Omental fat pad (tissue), 4 donors: ENCODE measurements at places on chromosomes 2 and 18. TPM values are rescaled to one million over a fixed set of nuclear protein-coding genes. Genes with fewer than 3 reads are reported as not detected.

The CNDP1 gene
- not detected for total RNA-seq

The MALL gene
- total RNA-seq, result 17.1 TPM

The TANK gene
- total RNA-seq, result 122 TPM

The DSG4 gene
- not detected for total RNA-seq

The OTOF gene
- 0.06 TPM for total RNA-seq

The GPR35 gene
- total RNA-seq, result 2.4 TPM

The IL18R1 gene
- total RNA-seq, result 5.8 TPM

The CNGA3 gene
- total RNA-seq, result not detected

The GPR39 gene
- not detected for total RNA-seq

The PLEKHB2 gene
- total RNA-seq, result 80.5 TPM

The PJVK gene
- total RNA-seq, result 2.4 TPM

DNA sequence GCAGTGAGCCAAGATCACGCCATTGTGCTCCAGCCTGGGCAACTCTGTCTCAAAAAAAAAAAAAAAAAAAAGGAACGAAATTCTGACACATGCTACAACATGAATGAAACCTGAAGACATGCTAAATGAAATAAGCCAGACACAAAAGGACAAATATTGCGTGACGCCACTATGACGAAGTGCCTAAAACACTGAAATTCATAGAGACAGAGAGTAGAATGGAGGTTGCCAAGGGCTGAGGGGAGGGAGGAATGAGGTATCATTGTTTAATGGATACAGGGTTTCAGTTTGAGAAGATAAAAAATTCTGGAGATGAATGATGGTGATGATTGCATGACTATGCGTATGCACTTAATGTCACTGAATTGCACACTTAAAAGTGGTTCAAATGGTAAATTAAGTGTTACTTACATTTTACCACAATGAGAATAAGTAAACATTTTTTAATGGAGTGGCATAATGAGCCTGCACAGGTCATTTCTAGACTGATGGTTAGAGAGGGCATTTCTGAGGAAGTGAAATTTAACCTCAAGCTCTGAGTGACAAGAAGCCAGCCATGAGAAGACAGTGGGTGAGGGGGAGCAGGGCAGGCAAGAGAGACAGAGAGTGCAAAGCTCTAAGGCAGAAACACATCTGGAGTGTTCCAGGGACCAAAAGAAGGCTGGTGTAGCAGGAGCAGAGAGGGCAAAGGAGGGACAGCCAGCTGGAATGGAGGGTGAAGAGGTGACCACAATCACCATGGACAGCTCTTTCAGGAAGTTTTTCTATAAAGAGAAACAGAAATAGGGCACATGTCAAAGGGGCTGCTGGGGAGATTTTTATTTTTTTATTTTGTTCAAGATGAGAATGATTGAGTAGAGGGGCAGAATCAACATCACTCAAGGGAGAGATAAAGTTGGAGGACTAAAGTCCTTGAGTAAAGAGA lies 20.6 kb upstream of the EXOC6B start:
- no peak for DNase-seq

GRCh38 chr18:80012714-80013113 lies 21.5 kb upstream of the RBFA start:
- no peak for DNase-seq

DNA sequence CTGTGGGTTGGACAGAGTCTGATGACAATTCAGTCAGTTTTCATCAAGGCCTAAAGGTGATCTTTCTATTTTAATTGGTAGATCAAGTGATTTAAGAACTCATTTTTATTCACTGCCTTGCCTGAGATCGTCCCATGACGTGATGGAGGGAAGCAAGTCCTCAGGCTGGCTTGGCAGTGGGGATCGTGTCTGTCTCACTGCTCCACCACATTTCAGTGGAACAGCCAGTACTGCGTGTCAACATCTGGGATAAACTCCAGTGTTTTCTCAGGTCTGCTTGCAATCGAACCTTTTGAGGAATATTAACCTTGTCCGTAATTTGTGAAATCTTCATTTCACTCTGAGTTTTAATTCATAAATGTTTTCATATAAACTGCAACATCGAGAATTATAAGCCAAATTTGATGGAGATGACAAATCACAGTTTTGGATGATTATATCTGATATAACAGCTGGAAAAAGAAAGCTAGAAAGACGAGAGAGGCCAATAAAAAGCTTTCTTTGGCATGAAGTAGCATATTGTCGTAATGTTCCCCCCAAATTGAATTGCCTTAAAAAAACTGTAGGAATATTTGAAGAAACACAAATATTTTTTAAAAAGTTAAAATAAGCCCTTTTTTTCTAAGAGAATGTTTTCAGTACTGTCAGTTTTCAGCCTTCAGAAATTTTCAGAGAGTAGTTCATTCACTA lies 414.7 kb upstream of the SPRED2 start:
- DNase-seq, result no peak

GRCh38 chr2:71070294-71071093 lies 2.0 kb downstream of the NAGK start:
- no peak for DNase-seq

DNA sequence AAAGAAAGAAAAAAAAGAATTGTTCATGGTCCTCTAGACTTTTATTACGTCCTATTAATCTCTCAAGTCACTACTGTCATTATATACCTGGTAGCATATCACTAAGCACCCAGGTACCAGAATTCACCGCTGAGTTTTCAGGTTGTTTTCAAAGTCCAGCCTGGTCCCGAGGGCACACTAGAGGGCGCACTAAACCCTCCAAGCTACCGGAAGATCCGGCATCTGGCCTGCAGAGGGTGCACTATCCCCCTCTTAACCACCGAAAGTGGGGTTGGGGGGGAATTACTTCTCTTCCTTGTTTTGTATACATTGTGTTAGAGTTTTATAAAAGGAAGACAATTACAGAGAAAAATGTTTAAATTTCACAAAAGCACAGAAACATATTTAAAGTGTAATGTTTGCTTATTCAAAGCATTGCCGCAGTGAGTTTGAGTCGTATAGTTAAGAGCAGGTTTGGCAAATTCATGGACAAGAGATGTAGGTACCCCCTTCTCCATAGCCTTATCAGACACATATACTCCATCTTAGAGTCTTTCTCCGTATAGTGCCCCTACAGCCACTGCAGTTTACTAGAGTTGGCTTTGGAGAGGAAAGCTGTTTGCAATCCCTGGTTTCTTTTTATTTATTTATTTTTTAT lies 19.2 kb downstream of the MOGAT1 start:
- peak; percentile 38 for DNase-seq

DNA sequence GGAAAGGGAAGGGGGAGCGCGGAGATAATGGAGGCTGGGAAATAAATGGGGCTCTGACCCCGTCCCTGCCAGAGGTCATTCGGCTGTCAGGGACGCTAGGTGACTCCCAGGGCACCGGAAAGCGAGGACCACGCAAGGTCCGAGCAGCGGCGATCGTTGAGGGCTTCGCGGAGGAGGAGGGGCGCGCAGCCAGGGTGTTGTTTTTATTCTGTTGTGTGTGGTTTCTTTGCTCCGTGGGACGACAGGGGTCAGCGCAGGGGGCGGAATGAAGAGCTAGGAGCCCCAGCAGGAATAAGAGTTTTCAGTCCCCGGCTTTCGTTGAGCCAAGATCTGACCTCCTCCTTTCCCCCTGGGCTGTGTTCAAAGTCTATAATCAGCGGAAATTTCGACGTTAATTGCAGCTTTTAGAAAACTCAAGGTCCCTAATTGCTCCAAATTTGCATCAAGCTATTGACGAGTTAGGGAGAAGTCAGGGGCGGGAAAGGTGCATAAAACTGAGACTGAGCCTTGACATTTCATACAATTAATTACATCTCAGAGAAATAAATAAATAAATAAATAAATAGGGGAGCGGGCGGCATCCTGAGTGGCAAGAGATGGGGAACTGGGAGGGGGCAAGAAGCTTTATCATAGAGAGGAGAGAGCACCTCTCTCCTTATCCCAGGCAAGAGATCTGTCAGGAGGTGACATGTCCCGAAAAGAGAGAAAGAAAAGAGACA lies 2.2 kb downstream of the GAD1 start:
- no peak for DNase-seq

DNA sequence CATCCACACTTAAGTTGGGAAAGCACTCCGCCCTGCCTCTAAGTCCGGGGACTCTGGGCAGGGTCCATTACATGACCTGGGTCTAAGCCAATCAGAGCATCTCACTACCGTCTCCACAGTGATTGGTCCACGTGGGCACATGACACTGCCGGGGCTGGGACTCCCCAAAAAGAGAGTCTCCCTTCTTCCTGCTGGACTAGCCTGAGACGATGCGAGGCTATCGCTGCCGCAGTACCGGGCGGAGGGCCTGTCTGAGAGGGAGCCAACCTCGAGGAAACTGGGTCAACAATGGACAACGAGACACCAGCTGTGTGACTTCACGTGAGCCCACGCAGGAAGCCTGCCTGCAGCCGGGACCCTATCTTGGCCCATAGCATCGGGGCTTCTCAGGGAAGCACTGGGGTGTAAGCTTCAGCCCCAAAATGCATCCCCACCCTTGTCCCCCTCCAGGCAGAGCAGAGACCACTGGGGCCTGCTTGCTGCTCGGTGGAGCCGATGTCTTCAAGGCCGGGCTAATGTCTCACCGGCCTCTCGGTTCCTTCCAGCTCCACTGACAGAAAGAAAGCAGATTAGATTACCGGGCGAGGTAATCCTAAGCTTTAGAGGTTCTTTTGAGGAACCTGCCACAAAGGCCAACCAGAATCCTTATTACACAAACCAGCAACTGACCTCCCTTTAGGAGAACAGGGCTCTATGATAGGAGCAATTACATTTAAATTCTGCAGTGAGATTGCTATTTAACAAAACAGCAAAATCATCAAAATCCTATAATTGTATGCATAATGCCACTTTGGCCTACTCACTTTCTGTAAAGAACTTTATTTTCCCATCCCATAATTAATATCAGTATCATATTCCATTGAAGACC lies 21.3 kb upstream of the COPS8 start:
- no peak for DNase-seq

DNA sequence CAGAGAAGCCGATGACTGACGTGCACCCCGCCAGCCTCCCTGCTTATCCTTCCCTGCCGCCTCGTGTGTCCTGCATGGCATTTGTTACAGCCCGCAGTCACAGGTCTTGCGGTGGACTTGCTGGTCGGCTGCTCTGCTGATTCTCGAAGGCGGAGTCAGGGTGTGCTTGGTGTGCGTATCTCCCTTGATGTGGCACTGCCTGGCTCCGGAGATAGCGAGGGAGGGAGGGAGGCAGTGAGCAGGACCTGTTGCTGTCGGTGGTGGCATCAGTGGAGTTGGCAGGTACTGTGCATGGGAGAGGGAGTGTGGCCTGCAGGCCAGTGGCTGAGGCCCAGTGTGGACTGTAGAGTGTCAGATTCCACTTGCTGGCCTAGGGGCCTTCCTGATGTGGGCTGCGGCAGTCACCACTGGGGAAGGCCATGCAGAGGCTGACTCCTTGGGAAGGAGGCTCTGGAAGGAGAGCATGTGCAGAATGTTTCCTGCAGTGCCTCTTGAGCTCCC lies 198.9 kb downstream of the AGAP1 start:
- no peak for DNase-seq

DNA sequence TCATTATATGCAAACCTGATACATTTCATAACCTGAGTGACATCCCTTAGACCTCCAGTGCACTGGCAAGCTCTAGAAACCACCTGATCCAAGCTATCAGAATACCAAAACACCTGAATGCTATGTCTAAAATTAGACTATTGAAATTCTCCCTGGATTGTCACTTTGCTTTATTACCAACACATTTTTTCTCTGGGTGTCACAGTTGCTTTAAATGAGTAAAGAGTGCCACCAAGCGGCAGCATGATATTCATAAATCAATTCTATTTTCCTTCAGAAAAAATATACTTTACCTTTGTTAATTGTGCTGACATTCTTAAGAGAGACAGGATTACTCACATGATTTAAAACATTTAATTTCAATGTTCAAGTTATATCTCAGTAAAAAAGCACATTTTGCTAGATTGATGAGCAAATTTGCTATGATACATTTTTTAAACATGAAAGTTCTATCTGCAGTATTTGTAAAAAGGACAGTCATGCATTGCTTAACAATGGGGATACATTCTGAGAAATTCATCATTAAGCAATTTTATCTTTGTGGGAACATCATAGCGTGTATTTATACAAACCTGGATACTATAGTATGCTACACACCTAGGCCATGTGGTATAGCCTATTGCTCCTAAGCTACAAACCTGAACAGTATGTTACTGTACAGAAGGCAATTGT lies 338.4 kb upstream of the SLC39A10 start:
- DNase-seq, result no peak

DNA sequence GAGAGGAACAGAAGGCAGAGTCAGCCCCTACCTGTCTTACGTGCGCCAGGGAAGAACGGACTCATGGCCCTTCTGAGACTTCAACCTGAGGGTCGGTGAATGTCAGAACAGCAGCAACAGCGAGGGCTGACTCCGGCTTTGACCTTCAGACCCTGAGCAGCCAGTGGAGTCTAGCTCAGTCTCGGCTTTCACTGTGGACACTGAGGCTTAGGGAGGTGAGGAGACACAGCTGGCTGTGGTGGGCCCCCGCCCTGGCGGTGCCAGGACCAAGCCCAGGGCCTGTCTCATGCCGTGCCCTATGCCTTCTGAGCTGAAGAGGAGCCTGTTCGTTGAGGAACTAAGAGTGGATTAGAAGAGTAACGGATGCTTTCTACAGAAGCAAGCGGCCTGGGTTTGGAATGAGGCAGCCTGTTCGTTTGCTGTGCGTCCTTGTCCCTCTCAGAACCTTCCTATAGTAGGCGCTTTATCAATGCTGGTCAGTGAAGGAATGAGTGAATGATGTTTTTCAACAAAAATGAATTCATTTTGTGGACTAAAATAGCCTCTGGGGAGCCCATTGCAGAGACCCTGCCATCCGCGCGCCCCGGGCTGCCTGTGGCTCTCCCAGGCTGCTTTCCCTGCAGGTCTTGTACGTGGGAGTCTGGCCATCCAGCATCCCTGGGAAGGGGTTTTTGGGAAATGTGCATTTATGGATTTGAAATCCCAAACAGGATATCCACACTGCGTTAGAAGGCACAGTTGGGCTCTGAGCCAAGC lies 38.9 kb downstream of the ASB1 start:
- no peak for DNase-seq

- DNase-seq, result no peak
These were observed 91.8 kb downstream of the PLB1 start for GRCh38 chr2:28587526-28588291.

- DNase-seq, result no peak
These were observed 30.4 kb downstream of the MSTN start for GRCh38 chr2:190031969-190032618.

DNA sequence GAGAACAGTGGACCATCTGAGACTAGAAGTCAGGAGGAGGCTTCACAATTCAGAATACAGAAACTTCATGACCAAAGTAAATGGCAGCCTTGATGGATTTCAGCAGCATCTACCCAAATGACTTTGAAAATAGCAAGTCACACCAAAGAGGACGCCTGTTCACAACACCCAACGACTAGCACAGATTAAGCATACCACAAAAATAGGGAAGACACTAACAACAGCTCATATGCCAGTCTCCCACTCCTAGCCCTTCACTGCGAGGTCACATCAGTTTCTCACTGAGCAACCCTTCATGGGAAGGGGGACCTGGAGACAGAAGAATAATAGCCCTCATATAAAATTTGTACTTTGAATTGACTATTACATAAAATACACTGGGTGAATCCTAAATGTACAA lies 228.4 kb upstream of the SLC39A10 start:
- DNase-seq, result no peak

GRCh38 chr2:196983934-196984333 lies 57.4 kb upstream of the PGAP1 start:
- no peak for DNase-seq
